ENCODE measurements at places on chromosomes 5 and 9.

DNA sequence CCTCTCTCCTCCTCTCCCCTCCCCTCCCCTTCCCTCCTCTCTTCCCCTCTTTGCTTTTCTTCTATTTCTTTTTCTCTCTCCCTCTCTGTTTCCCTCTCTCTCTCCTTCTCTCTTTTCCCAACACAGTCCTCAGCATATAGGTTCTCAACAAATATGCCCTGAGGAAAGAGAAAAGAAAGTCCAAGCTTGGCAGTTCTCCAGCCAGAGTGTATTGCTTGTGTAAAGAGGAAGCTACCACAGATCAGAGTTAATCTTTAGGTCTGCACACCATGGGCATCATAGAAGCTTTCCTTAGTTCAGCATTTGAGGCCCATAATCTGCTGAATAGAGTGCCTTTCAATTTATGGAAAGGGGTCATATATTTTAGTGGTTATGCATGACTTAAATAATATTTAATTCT lies 382.8 kb upstream of the WWC1 start:
- peak; percentile 58 for DNase-seq

DNA sequence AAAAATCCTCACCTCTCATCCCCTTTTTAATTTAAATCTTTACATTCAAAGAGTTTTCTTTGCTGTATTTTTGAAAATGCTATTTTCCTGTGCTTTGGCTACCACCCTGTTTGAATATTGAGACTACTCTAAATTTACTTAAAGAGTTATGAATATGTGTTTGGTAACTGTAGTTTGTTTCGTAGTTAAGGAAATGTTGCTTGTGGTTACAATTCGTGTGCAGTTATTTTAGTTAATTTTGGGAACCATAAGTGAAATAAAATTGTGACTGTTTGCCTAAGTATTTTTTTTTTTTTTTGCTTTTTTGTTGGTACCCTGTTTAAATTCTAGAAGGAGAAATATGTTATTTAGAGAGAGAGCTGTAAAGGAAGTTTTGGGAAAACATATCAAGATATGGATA lies 78.7 kb downstream of the XRCC4 start:
- no peak for DNase-seq

DNA sequence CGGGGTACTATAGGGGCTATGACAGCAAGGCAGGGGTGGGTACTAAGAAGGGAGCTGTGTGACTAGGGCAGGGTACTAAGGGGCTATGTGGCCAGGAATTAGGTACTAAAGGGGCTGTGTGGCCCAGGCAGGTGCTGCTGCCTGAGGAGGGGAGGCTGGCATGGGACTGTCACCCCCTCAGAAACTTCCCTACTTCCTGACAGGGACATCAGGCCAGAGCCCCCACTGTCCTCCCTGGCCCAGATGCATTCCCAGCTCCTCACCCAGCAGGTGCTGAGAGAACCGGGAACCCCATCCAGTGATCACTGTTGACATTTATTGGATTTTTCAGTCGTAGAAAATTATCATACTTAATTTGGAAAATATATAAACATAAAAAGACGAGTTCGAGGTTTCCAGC lies 26.6 kb downstream of the IRX2 start:
- no peak for DNase-seq

DNA sequence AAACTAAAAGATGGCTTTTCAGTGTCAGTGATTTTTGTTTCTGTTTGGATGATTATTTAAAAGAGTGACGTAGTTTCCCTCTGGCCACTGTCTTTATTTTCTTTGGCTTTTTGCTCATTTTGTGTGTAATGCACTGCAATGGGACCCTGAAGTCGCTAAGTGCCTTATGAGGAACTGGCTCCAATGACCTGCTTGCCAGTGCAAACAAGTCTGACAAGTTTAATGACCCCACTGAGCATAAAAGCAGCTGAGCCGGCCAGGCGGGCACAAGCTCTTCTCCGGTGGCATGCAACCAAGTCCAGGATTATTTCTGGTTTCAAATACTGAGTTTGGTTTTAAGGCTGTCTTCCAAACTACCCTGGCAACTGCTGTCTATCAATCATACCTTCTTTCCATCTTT lies 15.6 kb upstream of the GNA14 start:
- DNase-seq = no peak

DNA sequence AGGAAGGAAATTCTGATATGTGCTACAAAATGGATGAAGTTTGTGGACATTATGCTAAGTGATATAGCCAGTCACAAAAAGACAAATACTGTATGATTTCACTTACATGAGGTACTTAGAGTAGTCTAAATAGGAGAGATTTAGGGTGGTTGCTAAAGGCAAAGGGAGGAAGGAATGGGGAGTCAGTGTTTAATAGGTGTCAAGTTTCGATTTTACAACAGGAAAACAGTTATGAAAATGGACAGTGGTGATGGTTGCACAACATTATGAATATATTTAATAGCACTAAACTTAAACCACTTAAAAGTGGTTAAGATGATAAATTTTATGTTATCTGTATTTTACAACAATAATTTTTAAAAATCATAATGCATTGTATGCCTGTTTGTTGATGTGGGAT lies 40.4 kb upstream of the ECM2 start:
- no peak for DNase-seq

Measured in fibroblast of skin of scalp (primary cell).